Osteoblast (primary cell): ENCODE measurements at places on chromosomes 3 and 15. TPM values are rescaled to one million over a fixed set of nuclear protein-coding genes. Genes with fewer than 3 reads are reported as not detected.

Gene RUBCN
- total RNA-seq = 19.7 and 23.2 TPM in 2 replicates

Gene NR2E3
- total RNA-seq = under 0.01 TPM in 2 replicates

Gene ACOX2
- total RNA-seq = 28.6 and 29.8 TPM in 2 replicates

Gene DISP2
- 0.29 and 0.36 TPM in 2 replicates for total RNA-seq
